Stimulated activated CD4-positive, alpha-beta T cell treated with anti-CD3 and anti-CD28 coated beads, Interleukin-15, amount 100 ng/mL, for 1 hour (primary cell): ENCODE measurements at places on chromosomes 6 and 20.

DNA sequence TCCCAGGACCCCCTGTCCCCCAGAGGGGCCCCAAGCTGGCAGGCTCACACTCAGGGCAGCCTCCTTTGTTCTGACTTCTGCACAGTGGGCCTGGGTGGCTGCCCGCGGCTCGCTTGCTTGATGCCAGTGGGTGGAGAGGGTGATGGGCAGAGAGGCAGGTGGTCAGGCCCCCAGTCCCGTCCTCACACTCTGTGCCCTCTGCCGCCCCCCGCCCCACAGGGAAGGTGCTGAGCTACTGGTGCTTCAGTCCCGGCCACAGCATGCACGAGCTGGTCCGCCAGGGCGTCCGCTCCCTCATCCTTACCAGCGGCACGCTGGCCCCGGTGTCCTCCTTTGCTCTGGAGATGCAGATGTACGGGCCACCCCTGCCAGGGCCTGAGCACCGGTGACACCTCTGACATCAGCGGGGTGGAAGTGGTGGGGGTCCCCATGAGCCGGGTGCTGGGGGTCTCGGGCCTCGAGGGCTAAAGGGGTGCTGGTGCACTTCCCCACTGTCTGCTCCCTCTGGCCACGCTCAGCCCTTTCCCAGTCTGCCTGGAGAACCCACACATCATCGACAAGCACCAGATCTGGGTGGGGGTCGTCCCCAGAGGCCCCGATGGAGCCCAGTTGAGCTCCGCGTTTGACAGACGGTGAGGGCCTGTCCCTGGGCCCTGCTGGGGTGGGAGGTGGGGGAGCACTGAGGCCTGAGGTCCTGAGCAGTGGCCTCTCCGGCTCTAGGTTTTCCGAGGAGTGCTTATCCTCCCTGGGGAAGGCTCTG, 8.9 kb upstream of the TNFRSF6B start:
- DNase-seq: no peak

DNA sequence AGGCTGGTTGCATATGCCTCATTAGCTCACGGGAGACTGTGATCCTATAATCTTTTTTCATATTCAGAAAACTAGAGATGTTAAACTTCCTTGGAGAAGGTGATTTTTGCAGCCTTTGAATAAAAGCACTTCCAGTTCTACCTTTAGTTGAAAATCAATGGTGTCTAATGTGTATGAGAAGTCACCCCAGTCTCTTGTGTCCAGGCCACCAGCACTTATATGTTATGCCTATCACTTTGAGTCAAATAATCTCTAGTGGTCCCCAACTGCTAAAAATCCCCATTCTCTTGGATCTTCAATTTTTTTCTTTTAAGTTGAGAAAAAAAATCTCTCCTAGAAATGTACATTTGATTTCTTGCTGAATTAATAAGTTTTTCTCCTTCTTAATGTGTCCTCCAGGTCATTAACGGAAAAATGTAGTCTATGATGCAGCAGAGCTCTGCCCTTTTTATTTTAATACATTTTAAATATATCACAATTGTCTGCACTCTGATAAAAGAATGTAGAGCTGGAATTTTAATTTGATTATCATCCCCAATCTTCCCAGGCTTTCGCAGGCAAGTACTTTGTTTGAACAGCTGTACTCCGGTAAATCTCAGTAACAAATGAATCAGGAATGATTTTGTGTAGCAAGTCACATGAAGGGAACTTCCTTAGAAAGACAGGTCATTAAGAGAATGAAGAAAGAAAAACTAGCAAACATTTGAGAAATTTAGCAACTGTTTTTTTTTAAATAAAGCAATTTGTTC, 147.0 kb downstream of the SOX4 start:
- no peak for DNase-seq

- no peak for DNase-seq
Measured at GRCh38 chr6:15132854-15133670, 112.8 kb upstream of the JARID2 start.

GRCh38 chr6:13418844-13419243, 68.6 kb downstream of the GFOD1 start:
- no peak for DNase-seq

GRCh38 chr6:139550361-139550760, 175.9 kb upstream of the CITED2 start:
- DNase-seq: no peak

DNA sequence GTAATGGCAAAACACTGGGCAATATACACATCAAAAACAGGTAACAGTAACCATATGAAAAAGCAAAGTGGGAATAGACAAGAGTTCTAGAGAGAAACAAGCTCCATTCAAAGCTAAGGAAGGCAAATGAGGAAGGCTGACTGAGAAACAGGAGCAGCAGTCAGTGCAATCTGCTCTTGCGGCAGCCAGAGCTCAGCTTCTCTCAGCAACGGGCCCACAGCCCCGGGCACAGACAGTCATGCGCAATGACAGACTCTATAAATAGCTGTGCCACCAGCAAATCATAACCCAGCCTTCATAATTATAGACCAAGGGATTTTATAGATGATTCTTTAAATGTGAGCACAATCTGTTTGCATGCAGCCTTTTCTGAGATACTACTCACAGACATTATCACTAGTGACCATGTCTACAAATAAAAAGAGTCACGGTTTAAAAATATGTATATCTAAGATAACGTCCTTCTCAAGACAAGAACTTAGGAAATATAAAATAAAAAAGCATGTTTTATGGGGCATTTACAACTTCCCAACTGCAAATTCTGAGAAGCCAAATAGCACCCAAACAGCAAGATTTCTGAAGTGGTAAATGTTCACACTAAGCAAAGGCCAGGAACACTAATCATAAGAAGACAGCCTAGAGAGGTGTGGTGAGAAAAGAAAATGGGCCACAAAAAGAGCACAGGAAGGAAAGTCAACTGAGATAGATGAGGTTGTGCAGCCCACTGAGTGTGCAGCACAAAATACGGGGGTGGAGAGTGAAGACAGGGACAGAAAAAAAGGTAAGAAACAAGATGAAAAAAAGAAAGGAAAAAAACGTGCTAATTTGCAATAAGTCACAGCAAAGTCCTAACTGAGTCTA, 39.9 kb upstream of the BEND6 start:
- no peak for DNase-seq

GRCh38 chr20:38667417-38667956, 56.8 kb upstream of the SLC32A1 start:
- no peak for DNase-seq

GRCh38 chr6:39865011-39865888, 69.0 kb downstream of the MOCS1 start:
- DNase-seq: peak; percentile 20

- no peak for DNase-seq
Measured at GRCh38 chr6:27280064-27280539, 32.0 kb downstream of the POM121L2 start.

DNA sequence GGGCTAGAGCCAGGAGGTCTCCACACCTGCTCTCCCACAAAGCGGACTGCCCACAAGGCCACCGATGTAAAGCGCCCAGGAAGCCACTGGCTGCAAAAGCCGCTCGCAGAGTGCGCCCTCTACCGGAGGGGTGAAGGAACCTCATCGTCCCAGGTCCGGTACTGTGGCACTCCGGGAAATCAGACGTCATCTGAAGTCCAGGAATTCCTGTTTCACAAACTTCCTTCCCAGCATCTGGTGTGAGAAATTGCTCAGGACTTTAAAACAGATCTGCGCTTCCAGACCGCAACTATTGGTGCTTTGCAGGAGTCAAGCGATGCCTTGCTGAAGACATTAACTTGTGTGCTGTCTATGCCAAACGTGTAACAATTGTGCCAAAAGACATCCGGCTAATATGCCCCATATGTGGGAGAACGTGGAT, 115.1 kb upstream of the ARID1B start:
- DNase-seq: peak; percentile 37

DNA sequence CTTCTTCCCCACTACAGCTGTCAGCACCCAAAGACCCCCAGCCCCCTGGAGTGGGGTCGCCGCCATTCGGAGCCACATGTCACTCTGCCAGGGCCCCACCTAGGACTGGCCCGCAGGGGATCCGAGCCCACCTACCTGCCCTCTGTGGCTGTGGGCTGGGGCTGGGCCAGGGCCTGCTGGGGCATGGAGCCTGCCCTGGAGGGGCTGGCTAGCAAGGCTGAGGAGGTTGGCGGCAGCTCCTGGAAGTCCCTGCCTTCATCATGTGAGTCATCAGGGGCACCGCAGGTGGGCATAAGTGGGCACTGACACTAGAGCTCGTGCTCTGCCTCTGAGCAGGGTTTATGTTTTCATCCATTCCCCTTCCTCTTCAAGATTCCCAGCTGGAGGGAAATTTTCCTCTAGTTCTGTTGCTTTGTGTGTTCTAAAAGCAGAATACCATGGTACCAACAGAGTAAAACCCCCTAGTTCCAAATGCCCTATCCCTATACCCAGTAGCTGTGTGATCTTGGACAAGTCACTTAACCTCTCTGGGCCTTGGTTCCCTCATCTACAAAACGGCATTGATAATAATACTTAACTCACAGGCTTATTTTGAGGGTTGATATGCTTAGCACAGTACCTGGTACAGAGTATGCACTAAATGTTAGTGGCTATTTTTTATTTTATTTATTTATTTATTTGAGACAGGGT, 8.7 kb upstream of the FANCE start:
- no peak for DNase-seq

DNA sequence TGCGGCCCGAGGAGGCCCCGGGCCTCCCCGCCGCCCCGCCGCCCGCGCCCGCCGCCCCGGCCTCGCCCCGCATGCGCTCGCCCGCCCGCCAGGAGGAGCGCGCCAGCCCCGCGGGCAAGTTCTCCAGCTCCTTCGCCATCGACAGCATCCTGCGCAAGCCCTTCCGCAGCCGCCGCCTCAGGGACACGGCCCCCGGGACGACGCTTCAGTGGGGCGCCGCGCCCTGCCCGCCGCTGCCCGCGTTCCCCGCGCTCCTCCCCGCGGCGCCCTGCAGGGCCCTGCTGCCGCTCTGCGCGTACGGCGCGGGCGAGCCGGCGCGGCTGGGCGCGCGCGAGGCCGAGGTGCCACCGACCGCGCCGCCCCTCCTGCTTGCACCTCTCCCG, 1.5 kb downstream of the FOXQ1 start:
- DNase-seq: no peak

DNA sequence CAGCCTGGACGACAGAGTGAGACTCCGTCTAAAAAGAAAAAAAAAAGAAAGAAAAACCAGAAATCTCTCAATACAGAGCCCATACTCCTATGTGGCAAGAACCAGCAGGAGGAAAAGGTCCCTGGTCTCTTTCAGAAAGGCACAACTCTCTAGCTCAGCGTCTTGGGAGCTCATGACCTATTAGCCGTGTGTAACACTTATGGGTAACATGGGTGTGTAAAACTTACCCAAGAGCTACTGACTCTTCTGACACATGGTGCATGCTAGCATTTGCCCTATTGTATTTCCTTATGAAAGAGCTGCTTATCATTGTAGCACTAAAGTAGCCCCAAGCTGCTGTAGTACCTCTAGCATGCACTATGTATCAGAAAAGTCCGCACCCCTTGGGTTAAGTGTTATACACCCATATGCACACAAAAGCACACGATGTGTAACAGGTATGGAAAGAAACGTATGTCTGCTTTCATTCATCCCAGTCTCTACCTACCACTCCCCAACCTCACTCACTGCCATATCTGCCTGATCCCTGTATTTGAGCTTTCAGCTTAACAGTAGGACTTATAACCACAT, 85.4 kb downstream of the ZMYND8 start:
- DNase-seq: no peak

DNA sequence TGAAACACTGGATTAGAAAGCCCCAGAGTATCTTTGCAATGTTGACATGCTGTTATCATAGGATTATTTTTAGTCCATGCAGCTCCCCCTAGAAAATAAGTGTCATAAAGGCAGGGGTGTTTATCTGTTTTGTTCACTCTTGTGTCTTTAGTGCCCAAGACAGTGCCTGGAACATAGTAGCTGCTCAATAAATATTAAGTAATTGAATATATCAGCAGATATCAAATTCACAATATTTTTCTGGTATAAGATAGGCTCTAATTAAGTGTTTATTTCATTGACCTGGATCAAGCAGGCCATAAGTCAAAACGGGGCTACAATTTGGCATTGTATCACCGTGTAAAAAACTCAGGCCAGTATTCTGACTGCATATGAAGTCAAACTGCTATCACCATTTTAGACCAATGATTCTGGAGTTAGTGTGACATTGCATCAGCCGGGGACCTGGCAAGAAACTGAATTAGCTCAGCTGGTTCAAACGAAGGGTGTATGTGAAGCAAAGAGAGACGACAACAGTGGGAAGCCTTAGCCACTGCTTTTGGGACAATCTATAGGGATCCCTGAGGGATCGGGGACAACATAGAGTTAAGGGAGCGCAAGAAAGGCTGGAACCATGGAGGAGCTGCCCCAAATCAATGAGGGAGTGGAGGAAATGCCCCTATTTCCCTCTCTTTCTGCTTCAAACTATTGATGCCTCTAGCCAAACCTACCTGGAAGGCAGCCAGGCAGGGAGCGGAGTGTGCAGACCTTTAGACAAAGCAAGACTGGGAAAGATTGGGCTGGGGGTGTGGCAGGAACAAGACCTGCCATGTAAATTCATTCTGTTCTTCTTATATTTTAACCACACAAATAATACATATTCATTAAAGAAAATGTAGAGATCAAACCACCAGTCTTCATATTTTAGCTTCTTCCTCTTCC, 112.2 kb downstream of the PLEKHG1 start:
- no peak for DNase-seq

GRCh38 chr20:1229541-1229940, 3.7 kb downstream of the RAD21L1 start:
- no peak for DNase-seq

DNA sequence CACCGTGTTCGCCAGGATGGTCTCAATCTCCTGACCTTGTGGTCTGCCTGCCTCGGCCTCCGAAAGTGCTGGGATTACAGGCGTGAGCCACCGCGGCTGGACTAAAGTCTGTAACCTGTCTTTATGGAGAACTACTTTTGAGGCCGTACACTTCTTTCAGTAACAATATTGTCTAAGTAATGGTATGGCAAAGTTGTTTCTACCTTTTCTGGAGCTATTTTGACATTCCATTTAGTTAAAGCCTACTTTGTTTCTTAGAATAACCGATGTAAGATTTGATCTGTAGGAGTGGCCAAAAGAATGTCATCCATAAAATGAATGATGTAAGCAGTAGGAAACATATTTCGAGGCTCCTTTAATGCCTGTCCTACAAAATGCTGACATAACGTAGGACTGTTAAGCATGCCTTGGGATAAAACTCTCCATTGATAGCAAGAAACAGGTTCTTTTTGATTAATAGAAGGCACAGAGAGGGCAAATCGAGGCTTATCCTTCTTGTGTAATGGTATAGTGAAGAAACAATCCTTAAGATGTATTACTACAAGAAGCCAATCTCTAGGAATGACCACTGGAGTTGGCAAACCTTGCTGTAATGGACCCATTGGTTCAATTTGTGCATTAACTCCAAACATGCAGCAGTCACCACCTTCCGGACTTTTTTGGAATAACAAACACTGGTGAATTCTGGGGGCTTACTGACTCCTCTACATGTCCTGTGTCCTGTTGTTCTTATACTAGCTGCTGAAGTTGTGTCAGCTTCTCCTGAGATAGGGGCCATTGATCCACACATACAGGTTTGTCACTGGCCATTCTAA, 35.9 kb downstream of the HLA-DRA start:
- no peak for DNase-seq

DNA sequence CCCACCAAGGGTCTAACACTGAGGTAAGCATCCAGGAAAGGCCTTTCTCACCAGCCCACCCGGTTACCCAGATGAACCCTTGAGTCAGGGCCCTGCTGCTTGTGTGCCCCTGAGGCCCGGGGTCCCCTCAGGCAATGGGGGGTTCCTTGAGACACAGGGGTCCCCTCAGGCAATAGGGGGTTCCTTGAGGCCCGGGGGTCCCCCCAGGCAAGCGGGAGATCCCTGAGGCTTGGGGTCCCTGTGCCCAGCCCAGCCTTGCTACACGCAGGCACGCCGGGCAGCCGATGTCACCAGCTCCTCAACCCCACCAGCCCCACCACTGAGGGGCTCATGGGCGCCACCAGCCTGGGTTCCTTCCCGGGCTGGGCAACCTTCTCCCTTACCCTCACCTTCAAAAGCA, 247.2 kb downstream of the TTLL2 start:
- no peak for DNase-seq
